ENCODE measurements at places on chromosomes 13 and 19.
A peak's percentile ranks its signal among the peaks of the same experiment; 100 is the strongest.

- no peak for DNase-seq
These were observed 13.5 kb upstream of the INSR start for GRCh38 chr19:7307590-7308218.

DNA sequence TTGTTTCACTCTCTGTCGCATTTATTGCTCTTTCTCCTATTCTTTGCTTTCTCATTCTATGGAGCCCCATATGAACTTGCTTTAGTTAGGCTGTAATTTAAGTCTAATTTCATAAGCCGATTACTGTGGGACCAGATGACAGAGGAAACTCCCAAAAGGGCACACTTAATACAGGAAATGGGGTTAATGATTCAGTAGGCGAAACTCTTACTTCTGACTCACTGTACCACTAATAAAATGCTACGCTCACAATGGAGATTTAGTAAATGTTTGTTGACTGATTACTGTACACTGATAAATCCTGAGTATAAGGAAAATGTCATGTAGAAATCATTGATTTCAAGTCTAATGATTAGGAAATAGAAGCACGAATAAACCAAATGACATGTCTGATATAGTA is 276.4 kb downstream of the KLF5 start:
- DNase-seq: peak; percentile 12

- DNase-seq: no peak
These were observed 221.7 kb upstream of the SPRY2 start for GRCh38 chr13:80562433-80563156.

DNA sequence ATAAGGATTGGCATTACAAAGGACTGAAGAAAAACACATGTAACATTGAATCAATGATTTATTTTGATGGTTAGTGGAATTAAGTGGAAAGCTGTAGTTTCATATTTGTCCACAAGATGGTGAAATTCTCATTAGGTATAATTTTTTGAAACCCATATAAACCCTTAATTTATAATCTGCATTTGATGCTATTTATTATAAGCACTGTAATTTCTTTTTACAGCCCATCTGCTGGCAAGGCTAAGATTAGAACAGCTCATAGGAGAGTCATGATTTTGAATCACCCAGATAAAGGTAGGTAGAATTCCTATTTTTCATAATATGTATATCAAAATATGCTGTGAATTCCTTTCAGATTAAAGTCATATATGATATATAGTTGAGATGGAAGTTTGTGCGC is 62.2 kb downstream of the DNAJC15 start:
- DNase-seq: peak; percentile 2

DNA sequence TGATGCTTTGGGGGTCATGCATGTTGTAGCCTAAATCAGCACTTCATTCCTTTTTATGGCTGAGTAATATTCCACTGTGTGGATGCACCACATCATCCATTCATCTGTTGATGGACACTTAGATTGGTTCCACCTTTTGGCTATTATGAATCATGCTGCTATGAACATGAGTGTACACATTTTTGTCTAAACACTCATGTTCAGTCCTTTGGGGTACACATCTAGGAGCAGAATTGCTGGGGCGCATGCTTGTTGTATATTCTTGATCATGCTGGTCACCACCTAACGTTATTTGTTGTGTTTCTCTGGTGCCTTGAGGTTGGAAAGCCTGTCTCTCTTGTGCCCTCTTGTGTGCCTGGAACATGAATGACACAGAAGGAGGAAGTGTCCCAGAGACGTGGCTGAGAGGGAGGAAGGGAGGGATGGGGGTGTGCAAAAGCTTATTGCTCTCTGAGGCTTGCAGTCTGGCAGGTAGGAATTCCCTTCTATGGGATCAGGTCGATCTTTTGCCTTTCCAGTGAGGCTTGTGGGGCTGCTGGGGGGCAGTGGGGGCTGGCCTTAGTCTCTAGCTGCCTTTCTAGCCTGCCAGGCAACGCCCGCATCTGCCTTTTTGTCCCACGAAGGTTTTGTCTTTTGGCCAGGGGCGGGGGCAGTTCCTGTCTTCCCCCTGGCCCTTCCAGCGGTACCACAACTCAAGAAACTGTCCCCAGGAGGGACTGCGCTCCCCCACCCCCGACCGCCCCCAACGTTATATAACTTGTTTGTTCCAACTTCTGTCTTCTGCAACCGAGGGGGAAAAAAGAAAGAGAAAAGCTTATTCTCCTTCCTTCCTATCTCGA is 7.6 kb downstream of the KLHL26 start:
- DNase-seq: no peak

DNA sequence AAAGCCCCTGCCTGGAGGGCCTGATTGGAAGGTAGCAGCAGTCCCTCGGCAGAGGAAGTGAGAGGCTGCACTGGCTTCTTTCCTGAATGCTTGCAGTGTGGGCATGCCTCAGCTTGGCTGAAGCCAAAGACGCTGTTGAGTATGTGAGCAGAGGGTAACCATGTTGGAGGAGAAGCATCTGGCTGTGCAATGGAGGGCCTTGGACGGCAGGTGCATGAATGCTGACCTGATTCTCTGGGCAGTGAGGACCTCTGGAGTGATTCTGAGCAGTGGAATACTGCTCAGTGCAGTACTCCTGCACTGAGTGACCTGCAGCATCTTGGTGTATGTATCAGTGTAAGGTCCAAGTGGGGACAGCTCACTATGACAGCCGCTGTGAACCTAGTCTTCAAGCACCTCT is 46.9 kb downstream of the SOX1 start:
- no peak for DNase-seq

DNA sequence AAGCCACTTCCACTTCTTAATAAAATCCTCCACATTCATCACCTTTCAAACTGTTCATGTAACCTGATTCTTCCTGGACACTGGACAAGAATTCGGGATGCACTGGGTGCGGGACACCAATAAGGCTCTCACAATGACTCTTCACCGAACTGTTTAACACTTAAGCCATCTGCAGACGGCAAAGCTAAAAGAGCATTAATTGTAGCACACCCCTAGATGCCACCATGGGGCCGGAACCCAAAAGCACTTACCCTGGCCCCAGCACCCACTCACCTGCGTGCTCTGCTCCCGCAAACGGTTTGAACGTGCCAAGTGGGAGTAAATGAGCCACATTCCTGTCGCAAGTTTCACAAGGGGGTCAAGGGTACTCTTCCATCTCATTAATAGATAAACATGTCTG is 254.3 kb upstream of the PRR20A start:
- no peak for DNase-seq

DNA sequence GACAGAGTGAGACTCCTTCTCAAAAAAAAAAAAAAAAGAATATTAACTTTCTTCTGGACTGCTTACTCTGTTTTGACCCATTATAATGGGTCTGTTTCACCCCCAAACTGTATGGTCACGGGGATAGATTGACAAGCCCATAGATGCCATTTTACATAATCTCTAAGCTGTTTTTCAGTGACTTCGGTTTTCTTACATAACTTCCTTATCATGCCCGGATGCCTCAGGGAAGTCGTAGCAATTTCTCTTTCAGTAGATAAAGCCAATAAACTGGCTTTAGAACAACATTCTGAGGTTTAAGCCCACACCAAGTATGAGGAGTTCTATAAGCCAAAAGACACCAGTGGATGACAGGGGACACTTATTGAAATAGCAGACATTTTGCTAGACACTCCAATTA is 5.9 kb upstream of the ZNF254 start:
- DNase-seq: no peak

- no peak for DNase-seq
These were observed 1.2 kb downstream of the UTP14C start for GRCh38 chr13:52025475-52026245.

DNA sequence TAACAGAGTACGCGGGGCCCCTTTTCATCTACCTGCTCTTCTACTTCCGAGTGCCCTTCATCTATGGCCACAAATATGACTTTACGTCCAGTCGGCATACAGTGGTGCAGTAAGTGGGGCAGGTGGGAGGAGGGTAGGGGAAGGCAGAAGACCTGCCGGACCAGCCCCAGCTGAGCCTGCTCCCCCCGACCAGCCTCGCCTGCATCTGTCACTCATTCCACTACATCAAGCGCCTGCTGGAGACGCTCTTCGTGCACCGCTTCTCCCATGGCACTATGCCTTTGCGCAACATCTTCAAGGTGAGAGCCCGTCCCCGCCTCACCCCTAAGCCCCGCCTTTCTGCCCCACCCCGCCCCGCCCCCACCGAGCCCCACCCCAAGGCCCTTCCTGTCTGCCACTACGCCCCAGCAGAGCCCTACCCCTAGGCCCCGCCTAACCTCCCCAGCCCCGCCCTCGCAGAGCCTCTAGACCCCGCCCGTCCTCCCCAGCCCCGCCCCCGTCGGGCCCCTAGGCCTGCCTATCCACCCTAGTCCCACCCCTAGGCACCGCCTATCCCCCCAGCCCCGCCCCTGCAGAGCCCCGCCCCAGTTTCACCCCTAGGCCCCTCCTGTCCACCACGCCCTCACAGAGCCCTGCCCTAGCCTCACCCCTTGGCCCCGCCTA is 7.7 kb downstream of the NDUFB7 start:
- DNase-seq: peak; percentile 52

DNA sequence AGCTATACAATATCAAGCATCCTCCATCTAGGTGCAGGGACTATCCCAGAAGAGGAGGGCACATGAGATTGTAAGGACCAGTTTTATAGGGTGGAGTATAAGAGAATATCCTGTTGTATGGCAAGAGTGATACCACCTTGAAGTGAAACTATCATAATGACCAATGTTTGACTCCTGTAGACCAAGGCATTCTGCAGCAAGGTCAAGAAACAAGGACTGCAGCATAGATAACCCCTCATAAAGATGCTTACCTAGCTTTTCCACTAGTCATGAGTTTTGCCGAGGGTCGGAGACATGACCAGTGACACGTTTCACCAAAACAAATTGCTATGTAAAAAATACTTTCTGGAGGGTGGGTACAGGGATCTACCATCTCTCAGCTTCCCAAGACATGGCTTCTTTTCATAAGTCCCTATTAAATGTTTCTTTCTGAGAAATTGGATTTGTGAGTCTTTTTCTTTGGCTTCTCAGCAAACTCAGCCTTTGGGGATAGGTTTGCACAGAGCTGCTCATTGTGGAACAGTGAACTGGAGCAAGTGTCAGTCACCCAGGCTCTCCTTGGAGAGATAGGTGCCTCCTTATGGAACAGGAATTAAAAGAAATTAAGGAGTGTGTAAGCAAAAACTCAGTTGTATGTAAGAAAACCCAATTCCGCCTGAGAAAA is 28.2 kb upstream of the CYSLTR2 start:
- DNase-seq: no peak

DNA sequence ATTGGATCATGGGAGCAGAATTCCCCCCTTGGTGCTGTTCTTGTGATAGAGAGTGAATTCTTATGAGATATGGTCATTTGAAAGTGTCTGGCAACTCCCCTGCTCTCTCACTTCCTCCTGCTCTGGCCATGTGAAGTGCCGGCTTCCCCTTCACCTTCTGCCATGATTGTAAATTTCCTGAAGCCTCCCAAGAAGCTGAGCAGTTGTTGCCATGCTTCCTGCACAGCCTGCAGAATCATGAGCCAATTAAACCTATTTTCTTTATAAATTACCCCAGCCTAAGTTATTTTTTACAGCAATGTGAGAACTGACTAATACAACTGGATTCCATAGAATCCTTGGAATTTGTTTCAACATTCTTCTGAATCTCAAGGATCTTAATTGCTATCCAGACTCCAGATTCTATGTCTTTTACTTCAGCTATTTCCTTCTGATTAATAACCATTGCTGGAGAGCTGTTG is 328.1 kb downstream of the SLITRK5 start:
- no peak for DNase-seq

DNA sequence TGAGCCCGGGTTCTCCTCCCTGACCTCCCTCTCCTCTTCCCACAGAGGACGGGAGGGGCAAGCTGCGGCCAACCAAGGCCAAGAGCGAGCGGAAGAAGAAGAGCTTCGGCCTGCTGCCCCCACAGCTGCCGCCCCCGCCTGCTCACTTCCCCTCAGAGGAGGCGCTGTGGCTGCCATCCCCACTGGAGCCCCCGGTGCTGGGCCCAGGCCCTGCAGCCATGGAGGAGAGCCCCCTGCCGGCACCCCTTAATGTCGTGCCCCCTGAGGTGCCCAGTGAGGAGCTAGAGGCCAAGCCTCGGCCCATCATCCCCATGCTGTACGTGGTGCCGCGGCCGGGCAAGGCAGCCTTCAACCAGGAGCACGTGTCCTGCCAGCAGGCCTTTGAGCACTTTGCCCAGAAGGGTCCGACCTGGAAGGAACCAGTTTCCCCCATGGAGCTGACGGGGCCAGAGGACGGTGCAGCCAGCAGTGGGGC is 162.2 kb downstream of the KDM4B start:
- DNase-seq: no peak

- DNase-seq: peak; percentile 67
These were observed at the start of gene GIPR for GRCh38 chr19:45667620-45668341. Gene GIPR (plus strand): TSS chr19:45668221. CDS start chr19:45669521, 1,300 bp downstream.

DNA sequence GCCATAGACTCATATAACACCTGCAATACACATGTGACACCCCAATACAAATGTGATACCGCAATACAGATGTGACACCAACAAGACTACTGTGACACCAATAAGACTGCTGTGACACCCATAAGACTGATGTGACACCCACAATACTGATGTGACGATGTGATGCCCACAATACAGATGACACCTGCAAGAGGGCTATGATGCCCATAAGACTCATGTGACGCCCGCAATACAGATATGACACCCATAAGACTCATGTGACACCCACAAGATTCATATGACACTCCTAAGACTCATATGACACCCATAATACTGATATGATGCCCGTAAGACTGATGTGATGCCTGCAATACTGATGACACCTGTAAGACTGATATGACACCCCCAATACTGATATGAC is 113.0 kb downstream of the MRPL57 start:
- DNase-seq: no peak

DNA sequence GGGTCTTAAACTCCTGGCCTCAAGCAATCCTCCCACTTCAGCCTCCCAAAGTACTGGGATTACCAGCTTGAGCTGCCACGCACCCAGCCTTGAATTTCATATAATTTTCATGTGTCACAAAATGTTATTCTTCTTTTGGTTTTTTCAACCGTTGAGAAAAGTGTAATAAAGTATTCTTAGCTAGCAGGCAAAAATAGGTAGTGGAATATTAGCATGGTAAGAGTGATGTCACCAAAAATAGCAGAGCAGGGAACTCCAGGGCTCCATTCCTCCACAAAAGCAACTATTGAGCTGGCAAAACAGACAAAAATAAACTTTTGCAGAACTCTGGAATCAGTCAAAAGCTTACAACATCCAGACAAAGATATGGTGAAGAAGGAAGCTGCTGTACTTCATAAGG is 43.9 kb downstream of the FBN3 start:
- DNase-seq: no peak

- DNase-seq: no peak
These were observed 6.1 kb upstream of the GGACT start for GRCh38 chr13:100594731-100595130.

- peak; percentile 76 for DNase-seq
These were observed 30.4 kb upstream of the CYP4F8 start for GRCh38 chr19:15584541-15585115.

GRCh38 chr19:3981373-3981735 is 3.9 kb downstream of the EEF2 start:
- DNase-seq: no peak

- no peak for DNase-seq
These were observed 24.9 kb downstream of the EPS15L1 start for GRCh38 chr19:16446724-16447368.

- DNase-seq: no peak
These were observed 39.2 kb downstream of the TBC1D4 start for GRCh38 chr13:75442736-75443234.

Measured in urothelium cell line (cell line).